ENCODE measurements at places on chromosomes 7 and 10.

GRCh38 chr7:152870106-152870693 lies 110.6 kb downstream of the ACTR3B start:
- DNase-seq: no peak

DNA sequence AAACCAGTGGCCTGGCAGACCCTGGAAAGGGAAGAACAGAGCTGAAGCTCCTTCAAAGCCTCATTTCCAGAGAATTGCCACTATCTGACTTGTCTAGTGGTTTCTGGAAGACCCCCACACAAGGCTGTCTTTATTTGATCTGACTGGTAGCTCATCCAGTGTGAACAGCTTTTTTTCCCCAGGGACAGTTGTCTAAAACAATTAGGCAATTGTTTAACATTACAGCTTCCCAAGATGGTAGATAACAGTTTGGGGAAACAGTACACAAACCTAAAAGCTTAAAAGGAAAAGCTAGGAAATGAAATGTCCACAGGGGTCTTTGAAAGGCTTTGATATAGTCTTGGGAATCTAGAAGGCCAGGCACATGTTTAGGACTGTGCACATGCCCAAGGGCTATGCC lies 203.4 kb upstream of the CTBP2 start:
- no peak for DNase-seq

GRCh38 chr10:50275650-50276235 lies 24.4 kb upstream of the ASAH2 start:
- DNase-seq: peak; percentile 50

DNA sequence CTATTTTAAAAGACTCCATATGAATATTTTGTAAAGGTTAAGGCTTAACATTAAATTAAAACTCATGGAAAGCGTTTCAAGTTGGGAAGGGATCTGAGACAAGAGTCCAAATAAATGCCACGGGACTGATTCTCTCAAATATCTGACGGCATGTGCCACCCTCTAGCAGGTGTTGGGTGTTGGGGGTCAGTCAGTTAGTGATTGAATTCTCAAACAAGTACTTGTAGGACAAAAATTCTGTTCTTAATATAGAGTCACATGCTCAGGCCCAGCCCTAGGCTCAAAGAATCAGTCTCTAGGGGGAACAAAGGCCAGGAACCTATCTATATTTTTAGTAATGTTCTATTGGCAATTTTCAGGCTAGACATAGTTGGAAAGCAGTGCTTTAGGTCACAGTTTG lies 39.1 kb downstream of the SGCE start:
- no peak for DNase-seq

DNA sequence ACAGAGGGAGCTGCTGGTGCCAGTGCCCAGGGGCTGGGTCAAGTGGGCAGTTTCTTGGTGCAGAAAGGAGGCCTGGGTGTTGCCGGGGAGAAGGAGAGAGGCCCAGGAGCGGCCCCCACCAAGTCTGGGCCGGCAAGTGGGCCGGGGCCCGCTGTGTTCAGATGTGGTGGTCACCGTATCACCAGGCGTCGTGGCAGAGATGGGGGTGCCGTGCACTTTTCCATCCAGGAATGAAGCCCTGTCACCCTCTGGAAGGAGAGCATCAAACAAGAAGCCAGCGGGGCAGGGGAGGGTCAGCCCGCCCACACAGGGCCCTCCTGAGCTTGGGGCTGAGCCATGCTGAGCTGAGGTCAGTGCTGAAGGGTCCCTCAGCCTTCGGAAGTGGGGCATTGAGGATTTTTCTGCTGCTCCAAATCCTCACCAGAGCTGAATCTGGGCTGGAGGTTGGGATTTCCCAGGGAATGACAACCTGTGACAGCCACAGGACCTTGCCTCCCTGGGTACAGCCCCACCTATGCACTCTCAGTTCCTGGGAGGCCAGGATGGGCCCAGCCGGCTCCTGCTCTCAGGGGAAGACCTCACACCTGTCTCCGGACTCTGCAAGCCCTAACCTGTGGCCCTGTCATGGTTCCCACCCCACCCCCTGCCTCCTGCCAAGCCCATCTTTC lies 27.9 kb upstream of the INPP5A start:
- no peak for DNase-seq

GRCh38 chr10:60816628-60817397 lies 38.5 kb downstream of the CDK1 start:
- peak; percentile 50 for DNase-seq

DNA sequence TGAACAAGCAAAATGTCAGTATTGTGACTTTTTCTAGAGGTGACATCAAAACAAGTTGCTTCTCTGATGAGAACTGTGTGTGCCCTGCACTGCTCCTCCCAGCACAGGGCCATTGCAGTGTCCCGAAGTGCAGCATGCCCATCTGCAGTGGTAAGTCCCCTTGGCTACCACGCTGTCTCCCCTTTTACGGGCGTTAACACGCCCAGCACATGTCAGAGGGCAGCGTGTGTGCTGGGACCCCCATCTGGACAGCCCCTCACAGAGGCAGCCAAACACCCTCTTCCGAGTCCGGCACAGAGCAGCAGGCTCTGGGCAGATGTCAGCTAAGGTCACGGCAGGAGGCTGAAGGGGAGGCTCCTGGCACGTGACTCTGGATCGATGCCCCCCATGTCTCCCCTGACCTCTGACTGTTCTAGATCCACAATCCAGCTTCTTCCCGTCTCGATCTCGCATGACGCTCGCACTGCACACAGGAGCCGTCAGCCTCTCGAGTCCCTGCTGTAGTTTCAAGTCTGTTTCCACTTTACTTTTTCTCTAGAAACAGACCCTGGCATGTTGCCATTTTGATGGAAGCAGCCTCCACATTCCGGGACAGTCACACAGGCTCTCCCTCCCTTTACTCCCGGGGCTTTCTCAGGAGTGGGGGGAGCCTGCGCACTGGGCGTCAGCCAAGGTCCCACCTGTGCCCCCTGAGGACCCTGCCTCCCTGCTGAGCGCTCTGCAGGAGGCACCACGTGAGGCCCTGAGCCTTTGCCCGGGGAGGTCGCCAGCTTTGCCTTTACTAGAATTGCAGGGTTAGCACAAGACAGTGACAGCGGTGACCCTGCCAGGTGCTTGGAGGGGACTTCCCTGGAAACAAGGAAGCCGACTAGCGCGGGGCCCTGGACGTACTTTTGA lies 133.8 kb downstream of the TCERG1L start:
- peak; percentile 53 for DNase-seq

DNA sequence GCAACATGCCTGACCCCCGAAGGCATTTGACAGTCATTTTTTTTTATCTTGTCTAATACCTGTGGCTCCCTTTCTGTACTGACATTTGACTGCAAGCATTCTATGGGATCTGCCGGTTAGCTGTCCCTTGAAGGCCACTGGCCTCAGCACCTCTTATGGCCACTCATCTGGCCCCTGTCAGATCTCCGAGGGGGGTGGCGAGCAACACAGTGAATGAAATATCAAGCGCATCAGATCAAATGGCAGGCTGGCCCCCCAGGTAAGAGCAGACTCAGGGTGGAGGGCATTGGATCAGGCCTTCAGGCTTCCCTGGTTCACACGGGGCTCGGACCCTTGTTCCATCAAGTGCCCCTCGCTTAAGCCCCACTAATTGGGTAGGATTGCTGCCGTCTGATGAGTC lies 199.6 kb upstream of the MKI67 start:
- DNase-seq: no peak

DNA sequence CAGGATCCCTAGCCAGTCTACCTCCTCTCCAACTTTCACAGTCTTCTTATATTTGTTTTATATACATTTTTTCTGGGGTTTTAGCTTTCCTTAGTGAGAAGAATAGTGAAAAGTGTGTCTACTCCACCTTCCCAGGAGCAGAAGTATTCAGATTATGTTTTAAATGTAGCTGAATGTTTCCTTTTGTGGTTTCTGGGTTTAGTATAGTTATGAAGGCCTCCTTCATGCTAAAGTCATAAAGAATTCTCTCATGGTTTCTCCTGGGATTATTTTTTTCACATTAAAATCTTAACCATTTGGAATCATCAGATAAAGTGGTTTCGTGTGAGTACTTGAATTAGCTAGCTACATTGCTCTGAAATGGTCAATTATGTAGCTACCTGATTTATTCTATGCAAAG lies 50.9 kb downstream of the ANKMY2 start:
- no peak for DNase-seq

- DNase-seq: no peak
Observed at GRCh38 chr10:77319557-77319956, 318.1 kb downstream of the KCNMA1 start.

DNA sequence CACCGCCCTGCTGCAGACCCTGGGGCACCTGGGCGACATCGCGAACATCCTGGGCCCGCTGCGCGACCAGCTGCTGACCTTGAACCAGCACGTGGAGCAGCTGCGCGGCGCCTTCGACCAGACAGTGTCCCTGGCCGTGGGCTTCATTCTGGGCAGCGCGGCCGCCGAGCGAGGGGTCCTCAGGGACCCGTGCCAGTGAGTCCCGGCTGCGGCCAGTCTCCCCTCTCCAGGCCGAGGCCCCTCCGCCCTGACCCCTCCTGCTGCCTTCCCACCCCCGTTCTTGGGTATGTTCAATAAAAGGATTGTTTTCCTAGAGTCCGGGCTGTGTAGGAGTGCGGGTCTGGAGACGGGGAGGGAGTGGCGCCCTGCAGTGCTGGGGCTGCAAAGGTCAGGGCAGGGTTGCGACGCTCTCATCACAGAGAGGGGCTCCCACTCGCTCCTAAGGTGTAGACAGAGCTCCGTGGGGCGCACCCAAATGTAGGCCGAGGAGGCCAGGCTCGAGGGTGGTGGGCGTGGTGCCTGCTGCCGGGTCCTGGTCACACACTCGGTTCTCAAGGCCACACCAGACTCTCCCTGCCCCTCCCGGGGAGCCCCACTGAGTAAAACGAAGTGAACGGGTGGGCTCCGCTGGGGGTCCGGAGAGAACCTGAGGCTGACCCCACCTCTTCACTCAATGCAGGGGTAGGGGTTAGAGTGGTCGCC lies 1.4 kb downstream of the UTF1 start:
- DNase-seq: no peak

GRCh38 chr10:124491105-124491504 lies 29.5 kb downstream of the LHPP start:
- no peak for DNase-seq

DNA sequence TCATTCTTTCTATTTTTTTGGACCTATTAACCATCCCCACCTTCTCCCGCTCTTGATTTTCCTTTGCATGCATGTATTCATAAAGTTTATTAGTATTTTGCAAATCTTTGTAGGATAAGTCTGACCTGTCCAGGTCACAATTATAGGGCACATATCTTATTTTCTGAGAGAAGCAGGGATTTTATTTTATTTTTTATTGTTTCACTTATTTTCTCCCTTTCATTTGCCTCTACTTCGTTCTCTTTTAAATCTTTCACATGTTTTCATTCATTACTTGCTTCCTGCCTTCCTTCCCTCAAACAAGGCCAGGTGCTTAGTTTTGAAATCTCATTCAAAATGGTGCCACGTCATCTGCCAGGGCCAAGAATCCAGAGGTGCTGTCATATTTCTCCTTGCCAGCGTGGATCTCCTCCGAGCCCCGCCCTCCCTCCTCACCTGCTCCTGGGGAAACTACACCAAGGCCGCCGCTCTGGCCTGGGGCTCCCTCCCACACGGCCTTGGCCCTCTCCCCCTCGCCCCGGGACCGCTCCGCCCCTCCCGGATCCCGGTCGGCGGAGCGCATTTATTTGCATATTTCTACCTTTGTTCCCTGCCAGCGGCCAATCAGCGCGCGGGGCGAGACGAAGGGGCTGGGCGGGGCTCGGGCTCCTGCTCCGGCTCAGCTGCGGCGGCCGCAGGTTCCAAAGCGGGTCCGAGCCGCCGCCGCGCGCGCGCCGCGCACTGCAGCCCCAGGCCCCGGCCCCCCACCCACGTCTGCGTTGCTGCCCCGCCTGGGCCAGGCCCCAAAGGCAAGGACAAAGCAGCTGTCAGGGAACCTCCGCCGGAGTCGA lies at the start of gene TSPAN13:
TSS of gene TSPAN13 (plus strand) at position 654 of the 830 bp plus-strand sequence. CDS start 213 bp downstream, outside the sequence.
- peak; percentile 96 for DNase-seq

- DNase-seq: no peak
Observed at GRCh38 chr7:96700516-96700915, 9.1 kb downstream of the SEM1 start.

- DNase-seq: peak; percentile 69
Observed at GRCh38 chr7:3520206-3520605, 219.2 kb downstream of the SDK1 start.

DNA sequence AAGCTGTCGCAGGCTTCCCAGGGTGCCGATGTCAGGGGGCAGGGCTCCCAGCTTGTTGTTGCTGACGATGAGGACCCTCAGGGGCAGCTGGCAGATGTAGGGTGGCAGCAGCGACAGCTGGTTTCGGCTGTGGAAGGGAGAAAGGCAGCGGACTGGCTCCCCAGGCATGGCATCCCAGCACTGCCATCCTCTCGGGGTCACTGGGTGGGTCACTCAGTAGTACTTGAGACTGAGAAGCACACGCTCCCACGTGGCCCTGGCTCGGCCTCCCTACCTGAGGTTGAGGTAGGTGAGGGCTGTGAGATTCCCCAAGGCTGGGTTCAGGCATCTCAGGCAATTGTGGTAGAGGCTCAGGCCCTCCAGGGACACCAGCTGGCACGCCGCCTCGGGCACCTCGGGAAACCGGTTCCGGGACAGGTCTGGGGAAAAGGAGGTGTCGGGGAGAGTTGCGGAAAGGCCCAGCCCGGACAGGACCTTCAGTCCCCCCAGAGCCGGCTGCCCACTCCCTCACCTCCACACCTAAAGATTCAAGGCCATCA lies 3.8 kb downstream of the LRCH4 start:
- no peak for DNase-seq

DNA sequence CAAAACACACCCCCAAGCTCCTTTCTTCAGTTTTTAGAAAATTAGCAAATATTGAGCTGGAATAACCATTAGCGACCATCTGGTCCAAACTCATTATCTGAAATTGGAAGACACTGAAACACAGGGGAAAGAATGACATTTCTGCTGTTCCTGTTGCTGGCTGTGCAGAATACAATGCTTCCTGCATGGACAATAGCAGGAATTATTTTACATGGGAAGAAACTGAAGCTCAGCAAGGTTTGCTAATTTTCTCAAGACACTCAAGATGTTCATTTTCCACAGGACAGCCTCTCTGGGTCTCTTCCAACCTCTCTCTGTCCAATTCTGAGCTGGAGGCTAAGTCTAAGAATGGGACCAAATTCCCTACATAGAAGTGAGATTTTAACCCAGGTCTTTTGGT lies 81.9 kb upstream of the TNS3 start:
- DNase-seq: no peak

- DNase-seq: no peak
Observed at GRCh38 chr7:16129431-16130110, 291.8 kb downstream of the CRPPA start.

GRCh38 chr7:103076764-103077163 lies 1.8 kb downstream of the ARMC10 start:
- no peak for DNase-seq

DNA sequence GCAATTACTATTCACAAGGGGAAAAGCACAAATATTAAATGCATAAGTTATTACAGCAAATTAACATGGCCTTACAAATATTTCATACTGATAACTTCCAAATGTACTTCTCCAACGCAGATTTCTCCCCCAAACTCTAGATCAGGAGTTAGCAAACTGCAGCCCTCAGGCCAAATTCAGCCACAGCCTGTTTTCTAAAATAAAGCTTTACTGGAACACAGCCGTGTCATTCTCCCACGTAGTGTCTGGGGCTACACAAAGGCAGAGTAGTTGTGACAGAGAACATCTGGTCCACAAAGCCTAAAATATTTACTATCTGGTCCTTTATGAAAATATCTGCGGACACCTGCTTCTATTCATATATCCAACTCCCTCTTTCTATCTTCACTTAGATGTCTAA lies 151.8 kb upstream of the AHR start:
- DNase-seq: no peak

GRCh38 chr7:117612637-117613036 lies 132.8 kb downstream of the CFTR start:
- no peak for DNase-seq

GRCh38 chr10:90964781-90965465 lies 44.0 kb upstream of the ANKRD1 start:
- no peak for DNase-seq

Measured in NCI-H345 (cell line).